Fibroblast of skin of right quadriceps (primary cell): ENCODE measurements at places on chromosomes 5 and 9.

- DNase-seq: peak; percentile 61
Measured at GRCh38 chr5:36870399-36871040, 6.0 kb upstream of the NIPBL start.

- peak; percentile 98 for DNase-seq
Measured at GRCh38 chr9:124779368-124780059, 2.6 kb downstream of the OLFML2A start.

DNA sequence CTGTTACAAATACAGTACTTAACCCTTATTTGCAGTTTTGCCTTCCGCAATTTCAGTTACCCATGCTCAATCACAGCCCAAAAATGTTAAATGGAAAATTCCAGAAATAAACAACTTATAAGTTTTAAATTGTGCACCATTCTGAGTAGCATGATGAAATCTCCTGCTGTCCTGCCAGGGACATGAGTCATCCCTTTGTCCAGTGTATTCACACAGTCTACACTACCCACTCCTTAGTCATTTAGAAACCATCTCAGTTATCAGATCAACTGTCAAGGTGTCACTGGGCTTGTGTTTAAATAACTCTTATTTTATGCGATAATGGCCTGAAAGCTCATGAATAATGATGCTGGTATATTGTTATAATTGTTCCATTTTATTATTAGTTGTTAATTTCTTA, 95.8 kb downstream of the PLCXD3 start:
- DNase-seq: peak; percentile 85

- no peak for DNase-seq
Measured at GRCh38 chr5:179271428-179271734, 73.9 kb downstream of the ADAMTS2 start.

- peak; percentile 39 for DNase-seq
Measured at GRCh38 chr5:42767491-42768105, 11.0 kb downstream of the CCDC152 start.

DNA sequence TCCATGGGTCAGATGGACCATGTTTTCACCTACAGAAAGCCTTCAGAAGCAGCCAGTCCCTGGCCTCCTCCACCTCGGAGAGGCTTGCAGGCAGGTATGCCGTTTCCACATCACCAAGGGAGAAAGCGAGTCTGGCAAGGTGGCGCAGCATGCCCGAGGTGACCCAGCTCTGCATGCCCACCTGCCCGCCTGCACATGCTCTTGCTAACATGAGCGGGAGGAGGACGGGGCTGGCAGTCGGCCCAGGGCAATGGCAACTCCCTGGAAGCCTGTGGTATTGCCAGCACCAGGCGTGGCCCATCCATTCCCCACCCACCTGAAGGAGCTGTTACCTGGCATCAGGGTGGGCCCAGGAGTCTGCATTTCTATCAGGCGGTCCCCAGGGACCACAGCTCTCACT, 3.3 kb upstream of the NINJ1 start:
- no peak for DNase-seq

- no peak for DNase-seq
Measured at GRCh38 chr5:66129144-66129543, 15.0 kb upstream of the SREK1 start.

- DNase-seq: no peak
Measured at GRCh38 chr5:133966090-133966489, 2.3 kb downstream of the C5orf15 start.

- DNase-seq: no peak
Measured at GRCh38 chr9:80678906-80679305, 1010.4 kb downstream of the TLE1 start.

DNA sequence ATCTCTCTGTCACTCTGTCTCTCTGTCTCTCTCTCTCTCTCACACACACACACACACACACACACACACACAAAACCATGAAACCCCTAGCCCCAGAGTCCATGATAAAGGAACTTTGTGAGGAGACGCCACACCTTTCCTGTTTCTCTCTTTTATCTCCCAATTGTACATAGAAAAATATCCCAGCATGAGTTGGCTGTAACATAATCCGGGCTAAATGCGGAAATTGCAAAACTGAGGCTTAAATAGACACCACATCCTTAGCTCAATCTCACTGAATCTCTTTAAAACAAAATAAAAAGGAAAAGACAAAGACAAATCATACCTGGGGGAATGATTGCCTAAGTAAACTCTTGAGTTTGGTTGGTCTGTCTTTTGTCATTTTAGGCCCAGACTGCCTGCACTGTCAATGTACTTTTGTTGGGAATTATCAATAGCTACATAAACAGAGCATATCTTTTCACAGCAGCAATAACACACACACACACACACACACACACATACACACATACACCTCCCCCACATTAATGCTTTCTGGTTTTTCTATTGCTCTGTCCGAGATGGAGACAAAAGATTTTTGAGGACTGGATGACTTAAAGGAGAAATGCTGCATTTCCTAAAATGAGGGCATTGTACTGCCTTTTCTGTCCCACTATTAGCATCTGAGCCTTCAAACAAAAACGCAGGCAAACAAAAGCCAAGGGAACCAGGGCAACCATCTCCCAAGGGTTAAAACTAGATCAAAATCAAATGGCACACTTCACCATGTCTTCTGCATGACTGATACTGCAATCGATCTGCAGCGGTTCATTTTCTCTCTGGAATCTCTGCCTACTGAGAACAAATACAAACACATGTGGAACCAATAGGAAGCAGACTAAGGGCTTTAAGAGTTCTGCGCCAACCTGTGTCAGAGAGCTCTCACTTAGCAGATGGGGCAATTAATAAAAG, 321.5 kb downstream of the NFIB start:
- no peak for DNase-seq

GRCh38 chr5:76236684-76237083, 153.5 kb downstream of the SV2C start:
- no peak for DNase-seq

DNA sequence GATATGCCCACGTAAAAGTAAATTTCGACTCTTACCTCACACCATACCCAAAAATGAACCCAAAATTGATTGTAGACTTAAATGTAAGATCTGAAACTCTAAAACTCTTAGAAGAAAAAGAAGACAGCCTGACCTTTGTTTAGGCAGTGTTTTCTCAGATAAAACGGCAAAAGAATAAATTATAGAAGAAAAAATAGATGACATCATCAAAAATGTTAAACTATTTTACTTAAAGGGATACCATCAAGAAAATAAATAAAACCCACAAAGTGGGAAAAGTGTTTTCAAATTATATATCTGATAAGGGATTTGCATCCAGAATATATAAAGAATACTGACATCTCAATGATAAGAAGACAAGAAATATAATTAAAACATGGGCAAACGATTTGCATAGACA, 862.7 kb downstream of the DTWD2 start:
- no peak for DNase-seq

DNA sequence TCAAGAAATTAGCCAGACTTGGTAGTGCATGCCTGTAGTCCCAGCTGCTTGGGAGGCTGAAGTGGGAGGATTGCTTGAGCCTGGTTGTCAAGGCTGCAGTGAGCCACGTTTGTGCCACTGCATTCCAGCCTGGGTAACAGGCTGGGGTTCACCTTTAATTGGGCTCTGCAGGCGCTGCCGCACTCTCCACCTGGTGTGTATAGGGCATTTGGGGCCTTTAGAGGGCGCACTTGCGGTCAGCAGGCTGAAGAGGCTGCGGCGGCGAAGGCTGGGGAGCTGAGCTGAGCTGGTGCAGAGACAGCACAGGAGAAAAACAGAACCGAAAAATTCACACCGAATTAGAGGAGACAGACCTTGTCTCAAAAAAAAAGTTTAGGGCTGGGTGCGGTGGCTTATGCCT, 31.2 kb downstream of the CDK7 start:
- DNase-seq: no peak

DNA sequence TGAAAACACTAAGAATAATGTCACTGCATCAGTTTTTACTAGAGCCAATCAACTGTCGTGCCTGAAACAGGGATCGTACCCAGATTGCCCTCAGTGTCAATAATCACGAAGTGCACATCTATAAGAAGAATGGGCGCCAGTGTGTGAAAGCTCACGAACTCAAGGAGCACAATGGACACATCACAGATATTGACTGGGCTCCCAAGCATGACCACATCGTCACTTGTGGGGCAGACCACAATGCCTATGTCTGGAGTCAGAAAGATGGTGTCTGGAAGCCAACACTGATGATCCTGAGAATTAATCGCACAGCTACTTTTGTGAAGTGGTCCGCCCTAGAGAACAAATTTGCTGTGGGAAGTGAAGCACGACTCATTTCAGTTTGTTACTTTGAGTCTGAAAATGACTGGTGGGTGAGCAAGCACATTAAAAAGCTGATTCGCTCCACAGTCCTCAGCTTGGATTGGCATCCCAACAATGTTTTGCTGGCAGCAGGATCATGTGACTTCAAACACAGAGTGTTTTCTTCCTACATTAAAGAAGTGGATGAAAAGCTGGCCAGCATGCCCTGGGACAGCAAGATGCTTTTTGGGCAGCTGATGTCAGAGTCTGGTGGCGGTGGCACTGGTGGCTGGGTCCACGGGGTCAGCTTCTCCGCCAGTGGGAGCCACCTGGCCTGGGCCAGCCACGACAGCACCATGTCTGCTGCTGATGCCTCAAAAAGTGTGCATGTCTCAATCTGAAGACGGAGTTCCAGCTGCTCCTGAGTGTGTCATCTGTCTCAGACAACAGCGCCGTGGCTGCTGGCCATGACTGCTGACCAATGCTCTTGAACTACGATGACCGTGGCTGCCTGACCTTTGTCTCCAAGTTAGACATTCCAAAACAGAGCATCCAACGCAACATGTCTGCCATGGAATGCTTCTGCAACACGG, 32.2 kb downstream of the NSA2 start:
- DNase-seq: peak; percentile 15

GRCh38 chr5:96936431-96937320, 796 bp downstream of the LNPEP start:
- peak; percentile 27 for DNase-seq

DNA sequence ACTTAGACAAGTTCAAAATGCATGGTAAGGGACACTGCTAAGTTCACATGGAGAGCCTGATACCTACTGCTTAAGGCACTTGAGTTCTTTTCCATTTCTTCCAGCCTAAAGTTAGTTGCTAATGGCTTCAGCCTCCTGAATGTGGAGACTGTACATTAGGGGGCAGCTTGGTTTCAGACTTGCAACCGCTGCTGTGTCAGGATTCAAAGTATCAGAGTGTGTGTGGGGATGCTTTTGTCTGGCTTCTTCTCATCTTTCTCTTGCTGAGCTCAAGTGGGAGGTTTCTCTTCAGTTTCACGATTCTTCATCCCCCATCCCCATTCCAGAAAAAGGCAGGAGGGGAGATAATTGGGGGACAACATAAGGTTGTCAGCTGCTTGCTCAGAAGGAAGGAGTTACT, 49.4 kb downstream of the ATP10B start:
- no peak for DNase-seq

DNA sequence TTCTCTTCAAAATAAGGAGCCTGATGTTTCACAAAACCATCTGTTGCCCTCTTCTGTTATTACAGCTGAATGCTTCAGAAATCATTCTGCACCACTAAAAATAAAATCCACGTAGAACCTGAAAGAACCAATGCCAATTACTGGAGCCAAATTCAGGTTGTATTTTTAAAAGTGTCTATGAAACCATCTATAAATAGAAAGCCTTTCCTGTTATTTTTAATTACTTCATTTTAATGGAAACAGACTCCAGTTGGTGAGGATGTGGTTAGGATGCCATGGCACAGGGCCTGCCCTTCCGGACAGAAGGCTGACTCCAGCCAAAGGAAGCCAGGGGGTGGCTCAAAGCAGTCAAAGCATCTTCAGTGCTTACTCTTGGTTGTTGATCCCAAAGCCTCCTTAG, 119.8 kb downstream of the TENT4A start:
- no peak for DNase-seq

GRCh38 chr9:81716409-81716808, 27.1 kb upstream of the TLE1 start:
- peak; percentile 30 for DNase-seq

GRCh38 chr5:135189024-135189423, 155.0 kb upstream of the PITX1 start:
- DNase-seq: no peak

- no peak for DNase-seq
Measured at GRCh38 chr9:78158286-78158685, 77.6 kb upstream of the CEP78 start.

GRCh38 chr5:9408964-9409363, 136.9 kb downstream of the SEMA5A start:
- DNase-seq: no peak

- no peak for DNase-seq
Measured at GRCh38 chr5:125961150-125961549, 462.1 kb upstream of the GRAMD2B start.

DNA sequence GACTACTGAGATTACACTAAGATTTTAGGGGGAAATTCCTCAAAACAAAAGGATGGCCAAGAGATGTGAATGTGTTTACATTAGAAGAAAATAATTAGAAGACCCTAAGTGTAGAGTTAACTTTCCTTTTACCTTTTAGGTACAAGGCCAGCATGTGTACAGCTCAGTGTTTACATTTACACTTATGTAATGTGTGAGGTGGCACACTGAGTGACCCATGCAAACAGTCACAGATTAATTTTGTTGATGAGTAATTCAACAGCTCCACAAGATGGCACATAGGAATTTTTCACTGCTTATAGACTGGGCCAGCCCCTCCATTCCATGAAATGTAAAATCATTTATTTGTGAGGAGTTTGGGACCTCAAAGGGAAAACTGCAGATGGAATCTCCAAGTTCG, 90.1 kb upstream of the SLC12A2 start:
- no peak for DNase-seq

DNA sequence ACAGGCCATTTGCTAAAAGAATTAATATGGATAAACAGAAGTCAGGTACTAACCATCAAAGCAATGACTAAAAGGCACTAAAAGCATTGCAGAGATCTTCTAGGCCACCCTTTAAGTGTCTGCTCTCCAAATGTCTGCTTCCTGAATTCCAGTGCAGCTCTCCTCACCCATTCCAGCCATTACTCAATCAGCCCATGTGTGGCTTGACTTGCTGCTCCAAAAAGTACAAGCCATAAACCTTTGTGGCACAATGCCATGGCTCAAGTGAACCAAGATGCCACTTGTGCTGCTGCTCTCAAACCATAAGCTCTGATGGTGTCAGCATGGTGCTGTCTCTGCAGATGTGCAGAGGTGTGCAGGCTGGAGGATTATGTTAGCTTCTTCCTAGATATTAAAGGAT, 290.2 kb upstream of the POU5F2 start:
- peak; percentile 9 for DNase-seq

DNA sequence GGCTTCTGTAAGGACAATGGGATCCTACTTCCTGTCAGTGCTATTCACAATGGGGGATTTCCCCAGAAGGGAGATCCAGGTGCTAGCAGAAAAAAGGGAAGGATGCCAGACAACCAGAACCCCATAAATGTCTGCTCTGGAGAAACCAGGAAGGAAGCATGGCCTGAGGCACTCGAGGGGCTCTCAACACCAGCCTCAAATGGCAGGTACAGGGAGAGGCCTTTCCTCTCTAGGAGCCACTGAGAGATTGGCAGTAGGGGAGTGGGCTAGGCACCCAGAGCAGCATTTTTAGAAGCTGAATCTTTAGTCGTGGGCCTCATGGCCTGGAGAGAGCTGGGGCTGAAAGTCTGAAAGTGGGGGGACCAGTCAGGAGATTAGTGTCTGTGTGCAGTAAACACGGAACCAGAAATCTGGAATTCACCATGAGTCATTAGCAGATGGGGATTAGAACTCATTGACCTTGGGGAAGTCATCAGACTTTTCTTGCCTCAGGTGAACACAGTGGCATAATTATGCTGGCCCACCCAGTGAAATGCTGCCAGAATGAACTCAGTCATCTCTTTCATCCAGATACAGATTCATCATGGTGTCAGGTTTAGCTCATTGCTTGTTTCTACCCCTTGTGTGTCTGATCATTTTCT, 28.3 kb downstream of the ARHGEF28 start:
- peak; percentile 28 for DNase-seq

- DNase-seq: no peak
Measured at GRCh38 chr5:14444161-14444560, 137.4 kb upstream of the OTULINL start.
